Right forelimb (tissue), 1 donor: ENCODE measurements at places on chromosomes 5 and 9.

GRCh38 chr5:82168294-82168693 lies 109.9 kb downstream of the RPS23 start:
- DNase-seq = no peak

- DNase-seq = no peak
Observed at GRCh38 chr9:35726931-35727330, 5.1 kb downstream of the TLN1 start.

GRCh38 chr5:136981936-136982335 lies 517.2 kb downstream of the SPOCK1 start:
- DNase-seq = no peak

GRCh38 chr5:168118042-168118668 lies 173.3 kb upstream of the WWC1 start:
- no peak for DNase-seq
